T follicular helper cell (primary cell): ENCODE measurements at places on chromosomes 4 and X.

DNA sequence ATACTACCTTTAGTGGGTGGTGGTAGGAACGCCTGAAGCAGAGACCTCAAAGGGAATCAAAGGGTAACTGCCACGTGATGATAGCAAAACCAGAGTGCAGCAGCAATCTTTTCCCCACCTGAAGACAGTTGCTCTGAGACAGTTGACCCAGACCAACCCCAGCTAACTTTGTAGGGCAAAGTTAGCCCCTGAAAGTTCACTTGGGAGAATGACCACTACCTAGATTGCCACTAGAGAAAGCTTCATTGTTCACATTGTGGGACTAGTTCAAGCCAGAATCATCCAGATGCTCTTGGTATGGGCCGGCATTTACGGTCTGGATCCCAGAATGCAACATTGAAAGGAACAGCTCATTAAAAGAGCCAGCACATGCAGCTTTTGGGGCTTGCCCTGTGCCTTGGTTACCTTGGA lies 4.1 kb downstream of the SEPTIN6 start:
- peak; percentile 51 for DNase-seq

GRCh38 chr4:139508581-139509237 lies 47.3 kb downstream of the SETD7 start:
- DNase-seq, result no peak

GRCh38 chrX:23788946-23789345 lies 6.0 kb downstream of the SAT1 start:
- no peak for DNase-seq

DNA sequence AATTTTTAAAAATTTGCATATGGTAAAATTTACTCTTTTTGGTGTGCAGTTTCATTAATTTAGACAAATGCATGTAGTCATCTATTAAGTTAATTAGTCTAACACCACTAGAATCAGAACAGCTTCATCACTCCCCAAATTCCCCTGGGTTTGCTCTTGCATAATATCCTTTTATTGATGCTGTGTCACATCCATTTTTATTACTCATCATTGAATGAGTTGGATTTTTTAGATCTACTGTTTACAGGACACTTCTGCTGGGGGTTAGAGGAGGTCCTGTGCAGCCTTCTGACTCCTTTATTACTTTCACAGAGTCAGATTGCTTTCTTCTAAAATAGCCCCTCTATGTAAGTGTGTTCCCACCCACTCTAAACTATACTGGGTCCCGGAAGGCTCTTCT lies 65.9 kb downstream of the MTHFD2L start:
- DNase-seq, result no peak

DNA sequence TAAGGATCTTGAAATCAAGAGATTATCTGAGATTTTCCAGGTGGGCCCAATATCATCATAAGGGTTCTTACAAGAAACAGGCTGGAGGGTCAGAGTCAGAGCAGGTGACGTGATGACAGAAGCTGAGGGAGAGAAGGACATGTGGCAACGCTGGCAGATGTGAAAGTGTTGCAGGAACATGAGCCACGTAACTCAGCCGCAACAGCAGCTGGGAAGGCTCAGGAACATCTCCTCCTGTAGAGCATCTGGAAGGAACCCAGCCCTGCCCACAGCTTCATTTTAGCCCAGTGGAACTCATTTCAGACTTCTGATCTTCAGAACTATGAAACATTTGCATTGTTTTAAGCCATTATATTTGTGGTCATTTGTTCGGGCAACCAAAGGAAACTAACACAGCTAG lies 156.3 kb upstream of the VEGFC start:
- DNase-seq, result no peak

DNA sequence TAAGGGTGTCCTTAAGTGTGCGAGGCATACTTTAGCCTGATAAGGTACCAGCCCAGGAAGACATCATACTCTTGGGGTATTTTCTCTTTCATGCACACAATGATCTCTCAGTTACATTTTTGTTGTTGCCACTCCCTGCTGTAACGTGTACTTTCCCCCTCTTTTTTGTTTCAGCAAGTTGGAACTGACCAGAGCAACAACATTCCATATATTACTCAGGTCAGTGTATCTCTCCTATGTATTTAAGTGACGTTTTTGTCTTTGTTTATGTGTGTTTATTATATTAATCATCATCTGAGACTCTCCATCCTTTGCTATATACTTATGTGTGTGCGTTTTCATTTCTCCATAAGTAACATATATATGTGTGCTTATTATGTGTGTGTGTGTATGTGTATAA lies 71.3 kb upstream of the VBP1 start:
- DNase-seq, result no peak

- DNase-seq, result no peak
Measured at GRCh38 chr4:19429684-19430083, 822.0 kb upstream of the SLIT2 start.

- no peak for DNase-seq
Measured at GRCh38 chr4:14277505-14277904, 650.0 kb upstream of the BOD1L1 start.

- no peak for DNase-seq
Measured at GRCh38 chrX:50157545-50158135, 43.2 kb downstream of the AKAP4 start.

DNA sequence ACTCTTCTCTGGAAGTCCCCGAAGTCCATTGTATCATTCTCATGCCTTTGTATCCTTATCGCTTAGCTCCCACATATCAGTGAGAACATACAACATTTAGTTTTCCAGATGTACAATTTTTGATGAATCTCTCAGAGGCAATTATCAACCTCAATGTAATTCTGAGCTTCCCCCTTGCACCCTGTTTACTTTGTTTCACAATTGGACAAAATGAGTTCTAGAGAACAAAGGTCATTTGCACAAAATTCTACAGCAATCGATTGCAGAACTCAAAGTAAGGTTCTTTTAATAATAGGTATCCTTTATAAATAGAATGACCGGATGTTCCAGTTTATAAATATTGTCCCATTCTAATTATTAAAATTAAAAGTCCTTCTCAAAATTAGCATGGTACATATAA lies 79.3 kb downstream of the SLC16A2 start:
- DNase-seq, result no peak

GRCh38 chr4:23932186-23932585 lies 42.3 kb upstream of the PPARGC1A start:
- no peak for DNase-seq

- no peak for DNase-seq
Measured at GRCh38 chr4:89307446-89308160, at the start of gene GPRIN3. Gene GPRIN3, minus strand, starts transcription at chr4:89307800. Its CDS starts 57,690 bp downstream, at chr4:89250110.

DNA sequence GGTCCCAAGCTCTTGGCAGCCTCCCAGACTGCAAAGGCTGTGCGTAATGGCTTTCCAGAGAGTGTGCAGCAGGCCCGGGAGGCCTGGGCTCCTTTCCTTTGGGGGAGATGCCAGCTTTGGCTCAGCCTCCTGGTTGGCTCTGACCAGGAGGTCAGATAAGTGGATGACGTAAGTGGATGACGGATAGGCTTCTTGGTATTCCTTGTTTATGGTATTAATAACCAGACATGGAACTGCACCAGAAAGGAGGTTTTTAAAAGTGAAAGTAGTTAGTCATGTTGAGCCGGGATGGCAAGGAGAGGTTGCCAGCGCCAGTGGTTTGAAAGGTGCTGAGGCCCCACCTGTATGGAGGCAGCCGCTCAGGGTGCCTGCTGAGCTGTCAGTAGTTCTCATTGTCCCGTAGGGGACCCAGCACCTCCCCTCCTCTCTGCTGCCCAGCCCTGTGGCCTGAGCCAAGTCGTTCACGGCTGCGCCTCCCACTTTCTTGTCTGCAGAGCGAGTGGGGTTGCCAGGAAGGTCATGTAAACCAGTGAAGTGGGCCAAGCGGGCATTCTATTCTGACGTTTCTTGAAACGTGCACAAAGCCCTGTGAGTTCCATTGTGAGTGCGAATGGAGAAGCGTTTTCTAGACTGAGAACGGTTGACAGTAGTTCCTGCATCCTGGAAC lies 28.7 kb upstream of the STOX2 start:
- DNase-seq, result no peak

DNA sequence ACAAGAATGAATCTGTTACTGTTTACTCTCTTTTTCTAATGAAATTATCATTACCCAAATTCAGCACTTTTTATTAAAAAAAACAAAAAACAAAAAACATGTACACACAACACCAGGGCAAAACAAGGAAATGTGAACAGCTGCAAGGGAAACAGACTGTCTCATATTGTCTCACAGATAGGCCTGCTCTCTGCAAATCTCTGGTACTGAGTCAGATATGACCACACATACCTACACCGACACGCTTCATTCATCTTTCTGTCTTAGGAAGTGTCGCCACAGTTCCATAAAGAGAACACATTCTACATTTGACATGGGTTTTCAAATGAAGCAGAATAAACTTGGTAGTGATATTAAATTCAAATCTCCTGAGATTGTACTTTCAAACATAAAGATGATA lies 92.2 kb upstream of the GPR34 start:
- DNase-seq, result no peak

DNA sequence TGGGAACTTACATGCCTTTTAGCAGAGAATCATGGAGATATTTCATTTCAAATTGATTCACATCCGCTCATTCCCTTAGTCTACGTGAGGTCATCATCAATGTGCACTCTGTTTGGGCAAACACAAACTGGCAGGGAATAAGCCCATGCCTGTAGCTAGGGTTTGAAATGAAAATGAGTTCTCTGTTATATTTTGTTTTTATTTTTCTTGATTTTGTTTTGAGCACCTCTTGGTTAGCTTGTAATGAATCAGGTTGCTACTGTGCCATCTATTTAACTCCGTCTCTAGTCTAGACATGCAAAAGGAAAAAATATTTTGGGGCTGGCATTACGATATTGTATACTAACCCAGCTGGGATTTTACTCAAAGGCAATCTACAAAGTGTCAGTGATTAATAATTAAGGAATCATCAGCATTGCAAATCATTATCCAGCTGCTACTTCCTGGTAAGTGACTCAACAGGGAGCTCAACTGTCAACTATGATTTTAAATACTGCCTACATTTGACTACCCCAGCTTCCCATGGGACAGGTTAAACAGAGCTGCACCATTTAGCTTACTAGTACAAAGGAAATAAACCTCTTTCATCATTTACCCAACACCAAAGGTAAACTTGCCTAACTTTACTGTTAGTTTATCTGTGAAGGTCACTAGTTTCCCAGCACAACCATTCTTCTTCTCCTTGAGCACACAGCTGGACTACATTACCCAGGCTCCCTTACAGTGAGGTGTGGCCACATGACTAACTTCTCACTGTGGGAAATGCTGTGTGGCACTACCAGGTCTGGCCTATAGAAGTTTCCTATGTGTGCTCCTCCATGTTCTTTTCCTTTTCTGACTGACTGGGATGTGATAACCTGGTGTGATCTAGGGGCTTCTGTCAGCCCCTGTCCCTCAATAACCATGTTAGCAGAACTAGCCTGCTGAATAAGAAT lies 21.2 kb upstream of the TRPC5OS start:
- no peak for DNase-seq

GRCh38 chr4:26857278-26858034 lies 3.2 kb upstream of the STIM2 start:
- DNase-seq, result peak; percentile 90

DNA sequence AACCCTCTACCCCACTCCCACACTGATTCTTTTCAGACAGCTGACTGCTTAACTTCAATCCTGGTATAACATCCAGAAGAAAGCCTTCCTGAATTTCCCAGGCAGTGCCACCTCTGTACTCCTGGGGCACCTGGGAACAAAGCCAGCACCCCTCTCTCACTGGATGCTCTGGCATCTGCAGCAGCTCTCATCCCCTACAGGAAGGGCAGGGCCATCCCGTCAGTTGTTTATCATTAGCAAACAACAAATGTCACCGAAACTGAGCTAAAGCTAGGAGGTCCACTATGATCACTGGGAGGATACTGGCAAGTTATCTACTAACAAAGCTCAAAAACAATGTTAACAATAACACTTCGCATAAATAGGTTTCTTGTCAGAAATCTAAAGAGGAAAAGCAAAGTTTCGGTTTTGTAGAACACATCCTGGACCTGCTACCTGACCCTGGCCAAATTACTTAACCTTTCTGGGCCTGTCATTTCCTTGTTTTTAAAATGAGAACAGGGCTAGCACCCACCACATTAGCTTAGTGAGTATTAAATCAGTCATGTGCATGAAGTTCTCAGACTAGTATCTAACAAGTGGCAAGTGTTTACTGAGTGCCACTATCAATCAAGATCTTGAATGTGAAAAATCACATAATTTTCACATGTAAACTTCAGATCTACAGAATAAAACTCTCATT lies 86.6 kb downstream of the NR3C2 start:
- no peak for DNase-seq

DNA sequence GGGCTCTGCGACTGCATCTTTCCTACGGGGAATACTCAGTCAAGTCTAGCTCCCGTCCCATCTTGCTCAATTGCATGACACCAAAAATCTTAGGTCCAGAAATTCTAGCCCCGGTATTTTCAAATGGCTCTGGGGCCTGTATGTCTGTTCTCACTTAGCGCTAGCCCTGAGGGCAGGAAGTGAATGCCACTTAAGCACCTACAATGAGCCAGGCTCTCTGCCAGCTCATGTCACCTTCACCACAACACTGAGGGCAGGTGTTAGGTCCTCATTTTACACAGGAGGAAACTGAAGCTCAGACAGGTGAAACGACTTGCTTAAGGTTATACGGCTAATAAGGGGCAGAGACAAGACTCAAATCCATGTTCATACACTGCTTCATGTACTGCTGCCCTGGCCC lies 282.8 kb downstream of the PPP1R2C start:
- DNase-seq, result no peak

GRCh38 chrX:47802589-47802988 lies 34.1 kb upstream of the ZNF81 start:
- DNase-seq, result no peak

GRCh38 chr4:164345756-164346155 lies 408.2 kb upstream of the SMIM31 start:
- no peak for DNase-seq

- DNase-seq, result no peak
Measured at GRCh38 chr4:48960988-48961635, 25.0 kb upstream of the CWH43 start.

- DNase-seq, result no peak
Measured at GRCh38 chr4:5211282-5211839, 160.1 kb downstream of the STK32B start.

DNA sequence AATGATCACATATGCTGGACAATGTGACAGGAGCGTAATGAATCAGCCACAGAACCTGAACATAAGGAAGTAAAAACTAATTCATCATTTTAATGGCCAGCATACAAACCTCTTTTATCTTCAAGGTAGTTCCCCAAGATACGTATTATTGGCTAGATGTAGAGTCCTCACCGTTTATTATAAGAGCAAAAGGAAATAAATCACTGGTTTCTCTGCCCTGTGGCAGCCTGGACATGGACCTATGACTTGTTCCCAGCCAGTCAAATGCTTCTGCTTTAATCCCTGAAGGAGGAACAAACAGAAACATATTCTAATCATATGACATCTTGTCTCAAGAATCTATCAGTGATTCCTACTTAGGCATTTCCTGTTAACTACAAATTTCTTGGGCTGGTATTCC lies 86.8 kb upstream of the FAM241A start:
- DNase-seq, result no peak

GRCh38 chrX:49058794-49059193 lies at the start of gene CCDC120:
Gene CCDC120, plus strand, starts transcription at chrX:49058999. Its CDS starts 3,043 bp downstream, at chrX:49062042.
- DNase-seq, result no peak

- no peak for DNase-seq
Measured at GRCh38 chrX:23954396-23954795, 46.6 kb downstream of the CXorf58 start.

GRCh38 chr4:1747603-1747967 lies 26.3 kb downstream of the TACC3 start:
- DNase-seq, result no peak

GRCh38 chr4:92232566-92232965 lies 71.2 kb upstream of the GRID2 start:
- no peak for DNase-seq
